ENCODE measurements at places on chromosomes 7 and 10.

DNA sequence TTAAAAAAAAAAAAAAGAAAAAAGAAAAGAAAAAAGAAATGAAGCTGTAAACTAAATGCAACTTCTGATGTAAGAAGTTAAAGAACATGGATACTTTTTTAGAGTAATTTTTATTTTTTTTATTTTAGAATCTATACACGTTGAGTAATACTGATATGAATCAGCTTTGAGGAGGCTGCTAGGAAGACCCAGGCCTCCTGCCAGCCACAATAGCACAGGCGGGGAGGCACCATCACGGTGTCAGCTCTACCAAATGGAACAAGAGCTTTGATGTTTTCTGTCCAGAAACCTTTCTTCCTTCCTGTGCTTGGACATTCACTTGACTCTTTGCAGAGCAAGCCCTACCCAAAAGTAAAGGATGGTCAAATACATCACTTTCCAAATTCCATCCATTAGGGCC, 45.3 kb upstream of the EGR2 start:
- DNase-seq = no peak

GRCh38 chr10:116557305-116557880, 11.7 kb downstream of the PNLIP start:
- DNase-seq = no peak

- no peak for DNase-seq
Observed at GRCh38 chr10:36488579-36488978, 636.8 kb upstream of the ANKRD30A start.

DNA sequence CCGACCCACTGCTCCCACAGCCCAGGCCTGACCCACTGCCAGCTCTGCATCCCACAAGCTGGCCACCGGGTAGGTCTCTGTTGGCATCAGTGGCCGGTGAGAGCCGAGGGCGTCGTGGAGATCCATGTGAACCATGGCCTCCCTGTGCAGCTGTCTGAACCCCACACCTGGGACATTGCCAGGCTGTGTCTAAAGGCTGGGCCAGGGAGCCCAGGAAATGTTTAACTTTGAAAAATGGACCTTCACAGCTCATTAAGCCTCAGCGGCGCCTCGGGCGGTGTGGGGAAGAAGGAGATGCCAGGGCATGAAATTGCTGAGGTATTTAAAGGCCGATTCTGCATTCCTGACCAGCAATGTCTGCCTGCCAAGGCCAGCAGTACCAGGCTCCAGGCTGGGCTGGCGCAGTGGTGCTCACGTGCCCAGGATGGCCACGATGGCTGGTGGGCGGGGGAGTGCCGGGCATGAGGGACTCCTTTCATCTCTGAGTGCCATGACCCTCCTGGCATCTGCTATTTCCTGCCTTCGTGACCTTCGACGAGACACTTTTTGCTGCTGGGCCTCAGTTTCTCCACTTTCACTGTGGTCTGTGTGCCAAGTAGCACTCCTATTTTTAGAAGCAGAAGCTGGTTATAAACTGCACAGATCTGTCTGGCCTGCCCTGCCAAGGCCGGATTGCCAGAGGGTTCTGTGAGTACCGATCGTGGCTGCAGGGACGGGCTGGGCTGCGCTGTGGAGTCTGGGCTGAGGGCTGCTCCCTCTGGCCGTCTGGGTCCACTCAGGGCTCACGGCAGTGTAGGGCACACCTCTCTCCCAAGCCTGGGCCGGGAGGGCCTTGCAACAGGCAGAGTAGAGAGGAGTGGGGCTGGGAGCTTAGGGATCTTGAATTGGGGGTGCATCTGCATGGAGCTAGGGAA, 21.8 kb downstream of the ELFN1 start:
- DNase-seq = no peak

- DNase-seq = no peak
Observed at GRCh38 chr10:63376560-63377304, 89.0 kb downstream of the JMJD1C start.

DNA sequence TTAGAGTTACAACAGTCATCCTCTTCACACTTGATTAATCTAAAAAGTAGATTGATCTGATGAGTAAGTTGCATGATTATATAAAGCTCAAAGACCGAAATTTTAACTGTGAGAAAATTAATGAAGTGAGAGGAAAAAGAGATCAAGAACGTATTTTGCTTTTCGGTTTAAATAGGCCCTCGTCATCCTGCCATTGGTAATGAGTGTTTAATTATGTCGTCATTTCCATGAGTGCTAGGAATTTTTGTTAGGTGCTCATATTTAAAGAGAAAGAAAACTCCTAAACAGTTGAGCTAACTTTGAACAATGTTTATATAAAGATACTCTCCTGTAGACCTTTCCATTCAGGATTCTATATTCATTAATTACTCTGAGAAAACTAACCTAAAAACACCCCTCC, 159.4 kb downstream of the TPK1 start:
- DNase-seq = no peak
